ENCODE measurements at places on chromosomes 2 and 18.

GRCh38 chr2:5885451-5886173 is 193.4 kb downstream of the SOX11 start:
- DNase-seq: no peak

- DNase-seq: no peak
Observed at GRCh38 chr2:28414583-28414982, 21.9 kb downstream of the FOSL2 start.

GRCh38 chr18:73407506-73407905 is 539.7 kb upstream of the NETO1 start:
- DNase-seq: no peak

DNA sequence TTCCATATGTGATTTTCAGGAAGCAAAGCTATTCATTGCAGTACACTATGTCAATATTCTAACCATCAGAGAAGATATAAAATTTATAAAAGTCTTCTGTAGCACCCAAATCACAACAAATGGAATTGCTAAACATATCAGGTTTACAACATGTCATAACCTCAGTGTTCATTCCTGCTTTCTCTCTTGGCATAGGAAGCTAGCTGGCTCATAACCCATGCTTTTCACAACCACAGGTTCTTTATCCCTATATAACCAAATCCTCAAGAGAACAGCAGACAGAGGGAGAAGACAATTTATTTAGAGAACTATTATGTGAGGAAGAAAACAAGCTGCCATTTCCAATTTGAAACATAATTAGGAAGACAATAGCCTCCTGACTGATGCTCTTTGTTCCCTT is 997.0 kb upstream of the ACVR2A start:
- DNase-seq: no peak

- DNase-seq: no peak
Observed at GRCh38 chr2:162887087-162887486, 48.5 kb upstream of the KCNH7 start.

GRCh38 chr2:25977768-25978167 is 4.5 kb downstream of the KIF3C start:
- DNase-seq: no peak

DNA sequence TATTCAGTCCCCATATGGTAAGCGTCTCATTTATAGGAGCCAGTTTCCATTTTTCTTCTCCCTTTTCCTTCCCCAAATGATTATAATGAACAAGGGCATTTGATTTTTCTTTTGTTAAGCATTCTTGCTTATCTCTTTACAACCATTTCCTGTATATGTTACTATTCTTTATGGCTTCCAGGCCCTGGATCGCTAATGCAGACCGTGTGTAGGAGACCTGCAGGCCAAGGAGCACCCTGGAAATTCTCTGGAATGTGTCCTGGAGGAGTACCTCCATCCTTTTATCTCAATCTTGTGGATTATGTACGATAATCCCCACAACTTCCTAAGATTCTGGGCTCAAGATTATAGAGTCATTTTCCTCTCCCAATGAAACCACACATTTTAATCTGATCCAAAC is 439.6 kb upstream of the MMADHC start:
- DNase-seq: no peak

DNA sequence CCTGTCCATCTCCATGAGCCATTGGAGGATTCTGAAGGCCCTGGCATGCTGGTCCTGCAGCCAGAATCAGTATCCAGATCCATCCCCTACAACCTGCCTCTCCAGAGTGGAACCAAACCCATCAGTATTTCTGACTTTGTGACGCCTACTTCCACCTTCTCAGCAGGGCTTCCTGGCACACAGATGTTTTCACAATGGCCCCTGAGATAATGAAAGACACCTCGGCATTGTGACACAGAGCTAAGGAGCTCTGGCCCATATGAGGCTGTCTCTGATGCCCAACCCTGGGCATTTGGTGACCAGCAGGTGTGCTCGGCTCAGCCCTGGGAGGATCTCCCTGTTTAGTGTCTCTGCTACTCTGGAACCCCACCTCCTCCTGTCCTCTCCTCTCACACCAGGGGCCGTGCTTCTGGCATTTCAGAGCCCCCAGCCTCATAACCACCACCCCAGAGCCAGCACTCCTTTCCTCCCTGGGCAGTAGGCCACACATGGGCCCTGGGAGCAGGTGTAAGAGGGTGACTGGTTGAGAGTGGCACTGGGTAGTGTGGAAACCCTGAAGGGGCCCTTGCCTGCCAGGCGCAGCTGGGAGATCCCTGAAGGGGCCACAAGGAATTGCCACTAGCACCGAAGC is 38.2 kb downstream of the FOSL2 start:
- peak; percentile 53 for DNase-seq

GRCh38 chr2:236177604-236177966 is 9.4 kb upstream of the GBX2 start:
- DNase-seq: peak; percentile 73

DNA sequence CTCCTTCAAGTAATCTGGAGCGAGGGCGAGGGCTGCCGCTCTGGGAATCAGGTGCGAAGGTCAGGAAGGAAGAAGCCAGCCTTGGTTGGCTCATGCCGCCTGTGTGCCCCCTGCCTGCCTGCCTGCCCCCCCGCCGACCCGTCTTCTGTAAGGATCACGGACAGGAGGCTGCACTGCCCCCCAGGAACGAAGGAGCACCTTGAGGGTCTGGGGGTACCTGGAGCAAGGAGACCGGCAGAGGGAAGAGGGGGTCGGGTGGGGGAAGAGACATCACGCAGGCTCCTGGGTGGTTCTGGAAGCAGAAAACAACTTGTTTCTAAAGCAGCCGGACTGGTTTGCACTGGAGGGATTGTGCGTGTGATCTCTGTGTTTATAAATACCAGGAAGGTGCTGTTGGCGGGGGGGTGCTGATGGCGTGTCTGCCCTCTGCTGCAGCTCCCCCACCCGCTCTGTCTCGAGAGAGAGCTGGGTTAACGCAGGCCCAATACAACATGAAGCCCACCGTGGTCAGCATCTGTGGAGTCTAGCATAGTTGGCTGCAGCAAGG is 1.7 kb downstream of the FOSL2 start:
- no peak for DNase-seq

GRCh38 chr18:23189099-23189498 is 53.8 kb downstream of the CABLES1 start:
- no peak for DNase-seq

- DNase-seq: no peak
Observed at GRCh38 chr2:23107327-23107941, 277.5 kb upstream of the KLHL29 start.

GRCh38 chr2:239465017-239466001 is 64.5 kb upstream of the HDAC4 start:
- DNase-seq: peak; percentile 91

GRCh38 chr2:136765256-136766072 is at the start of gene THSD7B:
THSD7B (plus strand) TSS chr2:136765545; CDS start chr2:136882179, 116,634 bp downstream.
- DNase-seq: peak; percentile 71

GRCh38 chr18:26617151-26617554 is 68.8 kb upstream of the KCTD1 start:
- no peak for DNase-seq

GRCh38 chr2:110100480-110100879 is 15.1 kb downstream of the MALL start:
- DNase-seq: no peak

- no peak for DNase-seq
Observed at GRCh38 chr18:34196256-34196655, 28.5 kb downstream of the NOL4 start.

DNA sequence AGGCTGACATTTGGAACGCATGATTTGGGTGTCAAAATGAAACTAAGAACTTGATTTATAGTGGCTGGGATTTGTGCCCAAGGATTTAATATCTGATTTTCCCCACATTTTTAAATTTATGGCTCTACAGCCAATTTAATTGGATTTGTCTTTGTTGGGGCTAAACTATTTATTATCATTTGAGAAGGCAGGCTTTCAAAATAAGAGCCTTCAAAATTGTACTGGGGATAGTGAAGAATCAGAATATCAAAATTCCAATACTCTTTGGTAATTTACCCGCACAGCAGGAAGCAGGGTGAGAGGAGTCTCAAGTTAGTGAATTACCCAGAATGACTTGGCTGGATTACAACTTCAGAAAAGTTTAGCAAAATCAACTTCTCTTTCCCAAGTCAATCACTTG is 278.1 kb downstream of the LRATD1 start:
- no peak for DNase-seq

GRCh38 chr2:234363647-234364294 is 133.1 kb downstream of the ARL4C start:
- DNase-seq: no peak

DNA sequence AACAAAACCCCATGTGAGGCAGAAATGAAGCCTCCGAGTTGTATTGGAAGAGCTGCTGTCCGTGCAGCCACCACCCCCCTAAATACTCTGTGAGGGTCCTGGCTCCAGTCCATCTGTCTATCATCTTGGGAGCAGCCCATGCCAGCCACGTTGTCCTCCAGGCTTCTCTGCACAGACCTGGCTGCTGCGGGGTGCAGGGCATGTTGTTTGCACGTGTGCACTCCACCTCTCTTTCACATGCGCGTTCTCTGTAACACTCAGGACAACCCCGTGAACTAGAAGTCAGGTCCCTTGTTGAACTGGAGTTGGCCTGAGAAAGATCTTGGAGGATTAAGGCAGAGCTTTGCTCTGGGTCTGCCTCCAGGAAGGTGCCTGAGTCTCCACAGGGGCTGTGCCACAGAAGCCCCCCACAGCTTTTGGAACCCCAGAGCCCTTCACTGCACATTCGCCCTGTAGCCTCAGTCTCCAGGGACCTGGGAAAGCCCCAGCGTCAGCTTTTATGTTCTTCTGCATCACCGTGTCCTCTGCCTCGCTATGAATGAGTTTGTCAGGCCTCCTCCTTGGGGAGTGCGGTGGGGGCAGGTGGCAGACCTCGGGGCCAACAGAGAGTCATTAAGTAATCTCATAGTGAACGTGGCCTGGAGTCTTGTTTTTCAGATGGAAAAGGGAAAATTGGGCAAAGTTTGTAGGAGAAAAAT is 16.6 kb downstream of the RTP5 start:
- DNase-seq: no peak

DNA sequence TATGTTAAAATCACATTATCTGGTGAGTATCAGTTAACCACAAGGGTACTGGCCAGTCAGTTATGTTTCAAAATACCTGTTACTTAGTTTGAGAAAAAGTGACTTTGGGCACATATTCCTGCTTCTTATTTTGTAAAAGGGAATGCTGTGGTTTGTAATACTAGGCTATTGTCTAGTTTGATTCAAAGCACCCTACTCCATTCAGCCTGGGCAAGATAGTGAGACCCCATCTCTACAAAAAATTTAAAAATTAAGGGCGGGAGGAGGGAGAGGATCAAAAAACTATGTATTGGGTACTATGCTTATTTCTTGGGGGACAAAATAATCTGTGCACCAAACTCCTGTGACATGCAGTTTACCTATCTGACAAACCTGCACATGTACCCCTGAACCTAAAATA is 18.9 kb downstream of the MBD5 start:
- no peak for DNase-seq

- no peak for DNase-seq
Observed at GRCh38 chr2:233841183-233841582, 13.2 kb downstream of the HJURP start.

DNA sequence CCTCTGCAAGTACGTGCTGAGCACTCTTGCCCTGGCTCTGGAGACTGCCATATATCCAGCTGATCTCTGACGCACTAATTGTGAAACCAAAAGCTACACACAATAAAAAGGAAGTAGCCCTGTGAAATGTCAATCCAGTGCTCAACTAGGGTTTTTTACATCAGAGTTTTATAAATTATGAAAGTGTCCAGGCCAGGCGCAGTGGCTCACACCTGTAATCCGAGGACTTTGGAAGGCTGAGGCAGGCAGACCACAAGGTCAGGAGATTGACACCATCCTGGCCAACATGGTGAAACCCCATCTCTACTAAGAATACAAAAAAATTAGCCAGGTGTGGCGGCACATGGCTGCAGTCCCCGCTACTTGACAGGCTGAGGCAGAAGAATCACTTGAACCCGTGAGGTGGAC is 24.5 kb upstream of the PEX13 start:
- DNase-seq: no peak

DNA sequence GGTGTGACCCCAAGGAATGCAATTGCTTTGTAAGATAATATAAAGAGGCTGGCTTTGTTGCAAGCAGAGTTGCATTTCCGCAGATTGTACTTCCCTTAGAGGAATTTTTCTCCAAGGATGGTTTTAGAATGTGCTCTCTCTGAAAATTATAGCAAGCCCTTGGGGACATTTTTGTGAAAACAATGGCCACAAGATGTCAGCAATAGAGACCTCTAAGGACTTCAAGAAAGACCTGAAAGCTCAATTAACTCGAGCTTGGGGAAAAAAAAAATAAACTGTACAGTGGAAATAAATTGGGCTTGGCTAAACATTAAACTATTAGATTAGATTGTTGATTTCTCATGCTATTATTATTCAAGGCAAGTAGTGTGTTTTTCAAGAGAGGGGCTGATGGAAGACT is 81.3 kb upstream of the KYNU start:
- DNase-seq: no peak

GRCh38 chr2:120554625-120555032 is 181.0 kb upstream of the GLI2 start:
- no peak for DNase-seq

- DNase-seq: no peak
Observed at GRCh38 chr2:69729266-69729665, 12.7 kb upstream of the ANXA4 start.

DNA sequence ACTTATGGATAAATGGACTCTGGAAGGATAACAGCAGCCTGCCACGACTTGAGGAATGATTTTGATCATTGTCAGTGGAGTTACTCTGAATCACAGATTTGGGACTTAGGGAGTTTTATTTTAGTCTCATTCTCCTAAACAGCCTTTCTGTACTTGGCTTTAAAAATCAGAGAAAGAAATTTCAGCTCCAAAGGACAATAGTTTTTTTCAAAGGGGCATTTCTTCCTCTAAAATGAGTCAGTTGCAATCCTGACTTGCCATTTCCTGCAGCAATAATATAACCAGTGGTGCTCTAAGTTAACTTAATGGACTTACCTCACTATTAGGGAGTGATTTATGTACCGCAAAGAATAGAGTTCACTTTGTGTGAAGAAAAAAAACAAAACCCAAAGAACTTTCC is 35.1 kb upstream of the MTX2 start:
- DNase-seq: no peak

DNA sequence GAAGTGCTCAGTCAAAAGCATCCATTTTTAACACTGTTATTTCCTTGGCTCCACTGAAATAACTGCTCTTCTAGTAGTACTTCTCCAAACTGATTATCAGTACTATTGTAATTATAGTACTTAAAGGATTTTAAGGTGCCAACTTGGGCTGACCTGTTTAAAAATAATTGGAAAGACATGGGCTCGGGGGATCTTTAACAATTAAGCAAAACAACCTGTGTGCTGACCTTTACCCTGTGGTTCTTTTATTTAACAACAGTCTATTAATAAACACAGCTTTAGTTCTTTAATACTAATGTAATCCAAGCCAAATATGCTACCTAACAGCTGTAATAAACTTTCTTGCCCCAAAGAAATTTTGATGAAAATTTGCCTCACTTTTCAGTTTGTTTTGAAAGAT is 6.9 kb upstream of the ITPRID2 start:
- no peak for DNase-seq

DNA sequence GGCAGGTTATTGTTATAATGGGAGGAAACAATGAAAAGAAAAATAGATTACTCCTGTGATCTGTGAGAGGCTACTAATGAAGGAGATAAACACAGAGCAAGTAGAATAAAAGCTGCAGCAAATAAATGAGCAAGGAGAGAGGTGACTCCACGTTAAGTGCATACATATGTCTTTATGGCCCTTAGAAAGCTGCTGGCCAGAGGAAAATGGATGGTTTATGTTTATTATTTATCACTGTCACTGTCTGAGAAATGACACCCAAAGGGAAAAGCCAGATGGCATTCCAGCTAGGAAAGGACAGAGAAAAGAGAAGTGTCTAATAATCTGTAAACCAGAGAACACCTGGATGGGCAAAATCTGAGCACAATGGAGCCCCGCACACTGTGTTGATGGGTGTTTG is 122.9 kb upstream of the DDX18 start:
- no peak for DNase-seq
